ENCODE measurements at places on chromosomes 4 and X. TPM values are rescaled to one million over a fixed set of nuclear protein-coding genes. Genes with fewer than 3 reads are reported as not detected.

C1QTNF7 gene
- 15.0 TPM for polyA plus RNA-seq

GRCh38 chr4:169115897-169116254 is 105.8 kb upstream of the CBR4 start:
- no peak for DNase-seq

CTAG1A gene
- polyA plus RNA-seq: not detected

- DNase-seq: no peak
These were observed 124.2 kb upstream of the MBNL3 start for GRCh38 chrX:132612821-132613564.

GRCh38 chr4:147093206-147093605 is 147.5 kb upstream of the TTC29 start:
- no peak for DNase-seq

FGD1 gene
- polyA plus RNA-seq: 21.7 TPM

GC gene
- not detected for polyA plus RNA-seq

HTRA3 gene
- polyA plus RNA-seq: 17.7 TPM

DNA sequence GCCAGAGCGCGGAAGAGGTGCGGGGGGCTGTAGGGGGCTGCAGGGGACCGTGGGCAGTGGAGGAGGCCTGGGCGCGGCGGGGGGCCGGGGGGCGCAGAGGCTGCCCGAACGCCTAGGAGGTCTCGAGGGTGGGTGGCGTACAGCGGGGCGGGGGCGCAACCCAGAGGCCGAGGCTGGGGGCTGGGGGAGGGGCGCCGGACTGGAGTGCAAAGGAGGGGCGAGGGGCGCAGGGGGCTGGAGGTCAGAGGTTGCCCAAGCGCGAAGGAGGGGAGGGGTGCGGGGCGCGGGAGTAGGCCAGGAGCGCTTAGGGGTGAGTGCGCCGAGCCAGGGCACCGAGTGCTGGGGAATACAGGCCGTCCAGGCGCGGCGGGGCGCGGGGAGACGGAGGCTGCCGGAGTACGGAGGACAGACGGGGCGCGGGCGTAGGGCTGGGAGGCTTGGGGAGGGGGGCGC is 255 bp downstream of the GYG2 start:
- no peak for DNase-seq

DNA sequence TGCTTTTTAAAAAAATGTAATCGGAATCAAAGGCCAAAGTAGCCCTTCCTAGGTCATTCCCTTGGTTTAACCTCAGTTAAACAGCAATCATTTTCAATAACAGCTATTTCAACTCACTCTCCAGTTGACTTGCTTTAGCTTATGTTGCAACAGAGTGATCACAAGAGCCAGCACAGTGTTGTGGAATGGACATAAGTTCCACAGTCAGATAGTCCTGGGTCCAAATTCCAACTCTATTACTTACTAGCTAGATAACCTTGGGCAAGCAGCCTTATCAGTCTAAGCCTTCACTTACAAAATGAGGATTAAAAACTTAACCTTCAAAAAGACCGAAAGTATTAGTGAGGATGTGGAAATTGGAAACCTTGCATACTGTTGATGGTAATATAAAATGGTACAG is 9.2 kb upstream of the GPC3 start:
- no peak for DNase-seq

CFAP47 gene
- polyA plus RNA-seq: 4.8 TPM

GRCh38 chrX:140504371-140505324 is at the start of gene SOX3:
TSS of gene SOX3 (minus strand) at chrX:140505069. CDS start at chrX:140505060, 9 bp downstream.
- DNase-seq: no peak

- no peak for DNase-seq
These were observed 66.1 kb downstream of the NHSL2 start for GRCh38 chrX:71976753-71977152.
